ENCODE measurements at places on chromosomes 12 and 14. TPM values are rescaled to one million over a fixed set of nuclear protein-coding genes. Genes with fewer than 3 reads are reported as not detected.

DNA sequence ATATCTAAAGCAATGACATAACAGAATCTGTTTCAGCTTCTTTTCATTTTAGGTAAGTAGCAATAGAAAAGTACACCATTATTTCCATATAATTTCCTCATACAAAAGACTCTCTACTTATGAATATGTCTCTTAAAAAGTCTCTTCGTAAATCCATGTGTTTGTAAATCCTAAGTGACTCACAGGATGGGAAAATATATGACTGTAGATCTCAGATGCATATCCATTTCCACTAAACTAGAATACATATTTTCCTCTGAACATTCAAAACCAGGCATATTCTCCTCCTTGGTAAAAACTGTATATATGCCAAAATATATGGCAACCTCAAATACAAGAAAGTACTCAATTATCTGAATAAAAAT is 93.6 kb downstream of the TXNDC16 start:
- no peaks in the 10 kb centered on the region for H3K4me1 ChIP-seq
- no peak for DNase-seq
- no peaks in the 10 kb centered on the region for H3K27me3 ChIP-seq
- H3K4me3 ChIP-seq, result no peak overlapping the region
- H3K27ac ChIP-seq, result no peak overlapping the region

- peak overlapping the region; percentile 49 for H3K27ac ChIP-seq
- DNase-seq, result no peak
- no peak overlapping the region for H3K4me3 ChIP-seq
Measured at GRCh38 chr14:38839694-38840365, 263.2 kb downstream of the SEC23A start.

DNA sequence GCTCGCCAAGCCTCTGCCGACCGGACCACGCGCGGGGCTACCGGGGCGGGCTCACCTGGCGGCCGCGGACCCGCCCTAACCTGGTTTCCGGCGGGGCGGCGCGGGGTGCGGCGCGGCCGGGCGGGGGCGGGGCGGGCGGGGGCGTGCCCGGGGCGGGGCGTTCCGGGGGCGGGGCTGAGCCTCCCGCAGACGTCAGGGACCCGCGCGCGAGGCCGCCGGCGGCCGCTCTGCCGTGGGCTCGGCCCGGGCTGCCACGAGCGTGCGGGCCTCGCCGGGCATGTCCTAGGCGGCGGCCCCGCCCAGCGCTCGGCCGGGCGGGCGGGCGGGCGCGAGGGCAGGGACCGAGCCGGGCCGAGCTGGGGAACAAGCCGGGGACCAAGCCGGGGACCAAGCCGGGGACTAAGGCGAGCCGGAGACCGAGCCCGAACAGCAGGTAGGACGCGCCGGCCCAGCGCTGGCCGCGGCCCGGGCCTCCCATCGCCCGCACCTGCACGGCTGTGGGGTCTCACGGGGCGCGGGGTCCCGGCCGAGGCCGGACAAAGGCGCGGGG is at the start of gene CEP170B:
TSS of gene CEP170B (plus strand) at position 188 of the 550 bp plus-strand sequence. CDS start 3,183 bp downstream, outside the sequence.
- no peaks in the 10 kb centered on the region for H3K27me3 ChIP-seq
- no peak for DNase-seq
- peak within 1 kb of the TSS; percentile 94 for H3K4me3 ChIP-seq
- peaks cover 29% of the 10 kb centered on the region for H3K4me1 ChIP-seq

DNA sequence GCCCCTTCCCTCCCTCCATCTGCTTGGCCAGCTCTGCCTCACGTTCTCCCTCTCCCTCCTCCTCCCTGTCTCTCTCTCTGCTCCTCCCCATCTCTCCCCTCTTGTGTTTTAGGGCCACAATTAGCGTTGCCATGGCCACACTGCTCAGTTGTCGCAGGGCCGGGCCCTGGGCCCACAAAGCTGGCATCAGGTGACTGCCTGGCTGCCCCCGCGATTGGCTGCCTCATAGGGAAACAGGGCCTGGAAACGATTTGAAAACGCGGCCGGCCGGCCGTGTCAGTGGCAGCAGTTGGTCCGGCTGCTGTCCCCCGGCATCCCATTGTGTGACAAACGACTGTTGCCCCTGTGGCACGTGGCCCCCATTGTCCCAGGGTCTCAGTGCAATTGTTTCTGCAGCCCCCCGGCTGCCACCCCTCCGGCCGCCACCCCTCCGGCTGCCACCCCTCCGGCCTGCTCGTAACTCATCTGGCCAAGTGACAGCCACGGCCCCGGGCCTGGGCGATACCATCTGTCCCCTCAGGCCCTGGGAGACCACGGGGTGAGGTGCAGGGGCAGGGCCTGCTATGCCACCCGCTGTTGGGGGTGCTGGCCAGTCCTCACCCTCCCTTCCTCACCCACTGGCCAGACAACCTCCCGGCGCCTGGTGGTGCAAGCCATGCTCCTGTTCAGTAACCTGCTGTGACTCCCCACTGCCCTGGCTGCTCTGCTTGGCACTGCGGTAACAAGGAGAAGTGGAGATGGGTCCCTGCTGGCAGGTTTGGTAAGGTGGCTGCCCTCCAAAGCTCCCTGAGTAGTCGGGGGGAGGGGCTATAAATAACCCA is 17.4 kb downstream of the FOXN4 start:
- peak; percentile 41 for DNase-seq
- no peak overlapping the region for H3K4me3 ChIP-seq

- H3K27ac ChIP-seq, result no peak overlapping the region
- H3K4me1 ChIP-seq, result no peaks in the 10 kb centered on the region
- H3K27me3 ChIP-seq, result no peaks in the 10 kb centered on the region
- no peak overlapping the region for H3K4me3 ChIP-seq
Measured at GRCh38 chr12:17062267-17063036, 456.5 kb upstream of the LMO3 start.

- no peak for DNase-seq
- H3K27ac ChIP-seq, result no peak overlapping the region
- no peaks in the 10 kb centered on the region for H3K36me3 ChIP-seq
- no peaks in the 10 kb centered on the region for H3K27me3 ChIP-seq
- no peaks in the 10 kb centered on the region for H3K4me1 ChIP-seq
Measured at GRCh38 chr14:26905229-26905628, 307.4 kb upstream of the NOVA1 start.

- no peak overlapping the region for H3K27ac ChIP-seq
- H3K4me3 ChIP-seq, result no peak overlapping the region
- no peak for DNase-seq
Measured at GRCh38 chr14:63401646-63402045, 82.9 kb upstream of the GPHB5 start.

DNA sequence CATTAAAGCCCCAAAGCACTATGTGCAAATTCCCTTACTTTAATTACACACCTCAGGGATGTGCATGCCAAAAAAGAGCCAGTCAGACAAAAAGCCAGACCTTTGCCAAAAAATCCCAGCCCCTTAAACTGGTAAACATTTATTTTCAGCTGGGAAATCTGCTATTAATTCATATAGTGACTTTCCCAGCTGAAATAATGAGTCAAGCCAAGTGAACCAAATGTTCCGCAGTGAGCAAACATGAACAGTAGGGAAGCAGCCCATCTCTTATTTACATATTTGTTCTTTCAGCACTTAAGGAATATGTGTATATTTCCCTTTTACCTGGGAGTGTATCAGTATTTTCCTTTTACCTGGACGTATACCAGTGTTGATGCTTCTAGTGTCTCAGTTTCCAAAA is 44.0 kb upstream of the OTX2 start:
- no peaks in the 10 kb centered on the region for H3K4me1 ChIP-seq
- H3K36me3 ChIP-seq, result no peaks in the 10 kb centered on the region
- DNase-seq, result no peak
- H3K27ac ChIP-seq, result no peak overlapping the region
- no peak overlapping the region for H3K4me3 ChIP-seq

DNA sequence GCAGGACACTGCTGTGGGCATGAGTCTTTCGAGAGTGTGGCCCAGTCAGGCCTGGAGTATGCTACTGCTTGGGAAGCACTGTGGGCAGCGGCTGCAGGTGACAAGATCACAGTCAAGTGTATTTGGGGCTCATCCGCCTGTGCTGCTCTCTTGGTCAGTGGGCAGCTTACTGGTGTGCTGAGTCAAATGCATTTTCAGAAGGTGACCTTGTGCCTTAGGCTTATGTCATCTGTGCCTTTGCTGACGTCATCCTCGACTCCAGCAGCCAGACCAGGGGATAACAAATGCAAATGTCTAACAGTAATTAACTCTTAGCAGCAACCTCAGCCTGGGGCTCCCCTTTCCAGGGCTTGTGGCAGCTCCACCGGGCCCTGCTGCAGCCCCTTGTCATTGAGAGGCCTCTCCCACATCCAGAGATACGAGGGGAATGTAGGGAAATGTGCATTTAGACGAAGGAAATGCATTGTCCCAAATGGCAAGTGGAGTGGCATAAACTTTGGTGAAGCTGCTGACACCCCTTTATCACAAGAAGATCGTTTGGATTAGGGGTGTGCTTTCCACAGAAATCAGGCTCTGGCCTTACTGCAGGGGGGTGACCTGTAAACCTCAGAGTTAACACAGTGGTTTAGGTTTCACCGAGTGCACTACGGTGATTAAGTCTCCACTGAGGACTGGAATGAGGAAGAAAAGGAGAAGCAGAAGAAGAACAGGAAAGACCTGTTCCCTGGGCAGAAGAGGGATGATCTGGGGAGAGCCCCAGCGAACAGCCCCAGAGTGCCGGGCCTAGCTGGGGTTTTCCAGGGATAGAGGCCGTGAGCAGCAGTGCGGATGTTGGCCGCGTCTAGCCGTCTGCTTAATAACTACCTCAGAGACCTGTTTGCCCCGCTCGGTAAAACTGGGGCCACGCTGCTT is 39.7 kb downstream of the PSMA6 start:
- no peaks in the 10 kb centered on the region for H3K36me3 ChIP-seq
- H3K27me3 ChIP-seq, result no peaks in the 10 kb centered on the region
- H3K27ac ChIP-seq, result peak overlapping the region; percentile 26
- DNase-seq, result peak; percentile 60

DNA sequence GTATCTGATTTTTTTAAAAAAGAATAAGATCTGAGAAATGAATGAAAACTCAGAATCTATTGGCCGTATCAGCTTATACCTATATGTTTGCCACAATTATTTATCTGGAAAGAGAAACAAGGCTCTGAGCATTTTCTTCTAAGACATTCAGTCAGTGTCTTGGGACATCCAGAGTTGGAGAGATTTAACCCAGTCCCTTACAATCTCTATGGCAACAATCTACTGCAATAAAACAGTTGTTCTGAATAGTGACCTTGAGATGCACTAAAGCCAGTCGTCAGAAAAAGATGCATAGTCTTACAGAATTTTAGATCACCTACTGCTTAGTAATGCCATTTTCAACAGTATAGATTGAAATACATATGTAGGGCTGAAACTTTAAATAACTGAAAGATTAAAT is 52.0 kb upstream of the SOCS2 start:
- DNase-seq, result no peak
- no peak overlapping the region for H3K27ac ChIP-seq
- peaks cover 8% of the 10 kb centered on the region for H3K4me1 ChIP-seq
- no peak overlapping the region for H3K4me3 ChIP-seq
- no peaks in the 10 kb centered on the region for H3K36me3 ChIP-seq

GRCh38 chr12:115553622-115554021 is 723.9 kb downstream of the MED13L start:
- no peaks in the 10 kb centered on the region for H3K36me3 ChIP-seq
- H3K27ac ChIP-seq, result no peak overlapping the region
- no peaks in the 10 kb centered on the region for H3K4me1 ChIP-seq
- no peak overlapping the region for H3K4me3 ChIP-seq
- no peaks in the 10 kb centered on the region for H3K27me3 ChIP-seq
- no peak for DNase-seq

DNA sequence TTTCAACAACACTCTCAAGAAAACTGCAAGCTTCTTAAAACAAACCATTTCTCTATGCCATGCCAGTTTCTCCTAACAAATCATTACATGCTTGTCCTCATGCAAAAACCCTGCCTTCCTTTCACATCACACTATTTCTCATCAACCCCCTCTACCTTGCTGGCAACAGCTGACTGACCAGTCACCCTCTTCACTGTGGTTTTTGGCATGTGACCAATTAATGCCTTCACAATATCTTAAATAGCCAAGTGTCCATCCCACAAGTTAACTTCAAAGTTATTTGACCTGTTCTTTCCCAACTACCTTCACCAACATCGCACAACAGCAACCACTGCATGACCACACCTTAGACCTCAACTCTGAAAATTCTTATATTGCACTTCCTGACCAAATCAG is 159.6 kb downstream of the CEP128 start:
- DNase-seq, result no peak
- H3K4me3 ChIP-seq, result no peak overlapping the region
- no peaks in the 10 kb centered on the region for H3K36me3 ChIP-seq

DNA sequence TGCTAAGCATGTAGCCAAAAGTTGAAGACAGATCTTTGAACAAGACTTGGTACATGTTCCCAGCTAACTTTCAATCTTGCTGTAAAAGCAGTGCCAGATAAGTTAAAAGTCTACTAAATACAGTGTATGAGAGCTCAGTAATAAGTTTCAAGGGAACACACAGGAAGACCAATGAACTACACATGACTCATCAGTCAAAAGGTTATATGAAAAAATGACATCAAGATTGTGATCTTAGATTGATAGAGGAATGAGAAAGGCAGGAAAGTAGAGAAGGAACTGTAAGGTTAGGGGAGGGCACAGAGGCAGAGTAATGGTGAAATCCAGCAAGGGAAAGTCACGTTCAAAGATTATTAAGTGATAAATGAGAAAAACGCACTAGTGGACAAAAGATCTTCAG is 249.9 kb upstream of the FLRT2 start:
- no peak for DNase-seq
- H3K4me1 ChIP-seq, result no peaks in the 10 kb centered on the region
- no peak overlapping the region for H3K4me3 ChIP-seq
- H3K36me3 ChIP-seq, result no peaks in the 10 kb centered on the region
- no peak overlapping the region for H3K27ac ChIP-seq

GRCh38 chr14:45716572-45716971 is 463.6 kb upstream of the MIS18BP1 start:
- peak; percentile 11 for DNase-seq
- no peaks in the 10 kb centered on the region for H3K4me1 ChIP-seq
- no peaks in the 10 kb centered on the region for H3K27me3 ChIP-seq

GRCh38 chr12:27246774-27247173 is 2.7 kb downstream of the STK38L start:
- no peak for DNase-seq
- no peaks in the 10 kb centered on the region for H3K36me3 ChIP-seq
- H3K27me3 ChIP-seq, result no peaks in the 10 kb centered on the region

Gene BDKRB1
- polyA plus RNA-seq, result not detected

Gene PAPLN
- 4.2 TPM for polyA plus RNA-seq

Gene DAD1
- 537 TPM for polyA plus RNA-seq

Gene TTC6
- polyA plus RNA-seq, result not detected

Gene IL26
- polyA plus RNA-seq, result not detected

Measured in adrenal gland (tissue), 19 donors.